ENCODE measurements at places on chromosomes 12 and 14. TPM values are rescaled to one million over a fixed set of nuclear protein-coding genes. Genes with fewer than 3 reads are reported as not detected.

GRCh38 chr14:103519837-103520212 is 2.8 kb downstream of the CKB start:
- DNase-seq, result peak; percentile 53

DNA sequence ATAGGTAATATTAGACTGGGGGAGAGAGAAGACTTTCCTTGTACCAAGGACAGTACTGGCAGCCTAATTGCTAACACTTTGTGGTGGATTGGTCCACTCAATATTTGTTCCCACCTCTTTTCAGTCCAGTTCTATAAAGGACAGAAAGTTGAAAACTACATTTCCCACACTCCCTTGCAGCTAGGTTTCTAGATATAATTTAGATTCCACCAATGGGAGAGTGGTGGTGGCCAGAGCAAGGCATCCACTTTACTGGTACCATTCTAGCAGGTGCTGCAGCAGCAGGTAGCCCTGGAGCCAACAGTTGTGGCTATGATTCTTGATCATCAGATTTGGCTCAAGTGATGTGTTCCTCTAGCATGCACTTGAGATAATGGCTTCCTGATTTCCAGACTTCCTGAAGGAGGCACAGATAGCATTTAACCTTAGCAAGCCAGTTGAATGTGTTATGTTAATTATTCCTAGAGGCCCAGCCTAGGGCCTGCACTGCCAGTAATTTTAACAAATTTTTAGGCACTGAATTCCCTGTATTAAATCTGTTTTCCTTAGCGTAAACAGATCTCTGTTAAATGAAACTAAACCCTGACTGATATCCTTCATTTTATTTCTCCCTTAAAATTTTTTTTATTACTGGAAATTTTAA is 24.4 kb downstream of the SLC38A1 start:
- DNase-seq, result no peak

DNA sequence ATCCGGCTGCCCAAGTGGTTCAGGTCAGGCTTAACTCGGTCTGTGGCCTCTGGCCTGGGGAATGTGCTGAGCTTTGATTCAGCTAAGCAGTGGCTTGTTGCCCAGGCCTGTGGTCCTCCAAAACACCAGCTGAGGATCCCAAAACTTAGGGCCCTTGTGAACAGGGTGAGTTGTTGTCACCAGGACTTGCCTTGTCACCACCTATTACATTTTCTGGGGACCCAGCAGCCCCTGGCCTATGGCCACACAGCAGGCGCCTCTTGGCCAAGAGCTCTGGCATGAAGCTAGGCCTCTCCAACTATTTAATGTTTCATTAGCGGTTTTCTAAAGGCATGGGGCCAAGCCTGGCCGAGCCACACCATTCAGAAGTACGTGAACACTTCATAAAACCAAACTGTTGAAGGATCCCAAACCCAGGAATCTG is 343.7 kb downstream of the CACNA1C start:
- DNase-seq, result no peak

- DNase-seq, result no peak
Observed at GRCh38 chr14:94885481-94886155, 115.7 kb upstream of the GSC start.

DNA sequence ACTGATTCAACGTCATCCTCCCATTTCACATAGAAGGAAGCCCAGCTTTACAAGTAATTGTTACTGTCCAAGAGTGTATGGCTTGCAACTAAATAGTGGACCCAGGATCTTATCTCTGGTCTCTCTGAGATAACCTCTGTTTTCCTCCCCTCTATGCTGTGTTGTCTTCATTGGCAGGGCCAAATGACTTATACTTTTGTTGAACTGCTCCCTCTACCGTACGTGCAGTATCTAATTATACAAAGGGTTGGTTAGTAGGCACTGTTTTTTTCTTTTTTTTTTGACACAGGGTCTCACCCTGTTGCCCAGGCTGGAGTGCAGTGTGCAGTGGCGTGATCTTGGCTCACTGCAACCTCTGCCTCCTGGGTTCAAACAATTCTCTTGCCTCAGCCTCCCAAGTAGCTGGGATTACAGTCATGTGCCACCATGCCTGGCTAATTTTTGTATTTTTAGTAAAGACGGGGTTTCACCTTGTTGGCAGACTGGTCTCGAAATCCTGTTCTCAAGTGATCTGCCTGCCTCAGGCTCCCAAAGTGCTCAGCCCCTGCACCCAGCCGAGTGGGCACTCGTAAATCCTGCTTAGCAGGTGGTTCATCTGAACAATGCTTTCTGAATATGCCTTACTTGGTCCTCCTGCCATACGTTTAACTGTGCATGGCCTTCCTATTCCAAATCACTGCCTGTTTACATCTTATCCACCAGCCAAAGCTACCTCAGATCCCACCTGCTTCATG is 162.1 kb downstream of the ADCK1 start:
- no peak for DNase-seq

DNA sequence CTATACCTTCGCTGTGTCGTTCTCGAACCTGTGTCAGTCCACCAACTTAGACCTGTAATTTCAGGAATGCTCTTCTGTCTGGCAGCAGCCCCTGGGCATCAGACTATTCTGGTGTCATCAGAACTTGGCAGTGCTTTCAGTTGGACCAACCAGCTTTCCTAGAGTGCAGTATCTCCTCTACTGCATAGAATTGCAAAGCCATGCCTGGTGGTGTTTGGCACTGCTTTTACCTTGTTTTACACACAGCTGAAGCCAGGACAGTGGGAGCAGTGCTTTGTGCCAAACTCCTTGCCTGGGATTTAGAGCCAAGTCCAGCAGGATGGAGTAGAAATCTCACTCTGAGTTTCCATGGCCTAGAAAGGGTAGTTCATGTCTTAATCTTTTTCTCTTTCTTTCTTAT is 1.5 kb downstream of the FLVCR2 start:
- DNase-seq, result no peak

DNA sequence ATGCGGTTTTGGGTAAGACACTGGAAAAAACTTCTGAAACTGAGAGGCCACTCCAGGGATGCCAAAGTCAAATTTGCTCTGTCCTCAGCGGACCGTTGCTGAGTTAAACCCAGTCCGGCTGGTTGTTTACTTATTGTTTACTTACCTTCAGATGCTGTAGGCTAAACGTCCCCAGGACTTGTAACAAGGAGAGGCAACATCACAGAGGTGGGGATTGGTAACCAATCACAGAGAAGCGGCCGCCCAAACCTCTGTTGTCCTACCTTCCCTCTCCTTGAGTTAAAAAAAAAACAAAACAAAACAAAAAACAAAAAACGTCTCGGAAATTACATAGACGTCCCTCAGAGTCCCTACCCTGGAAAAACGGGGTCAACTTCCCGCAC is 380 bp downstream of the ANO2 start:
- no peak for DNase-seq

DNA sequence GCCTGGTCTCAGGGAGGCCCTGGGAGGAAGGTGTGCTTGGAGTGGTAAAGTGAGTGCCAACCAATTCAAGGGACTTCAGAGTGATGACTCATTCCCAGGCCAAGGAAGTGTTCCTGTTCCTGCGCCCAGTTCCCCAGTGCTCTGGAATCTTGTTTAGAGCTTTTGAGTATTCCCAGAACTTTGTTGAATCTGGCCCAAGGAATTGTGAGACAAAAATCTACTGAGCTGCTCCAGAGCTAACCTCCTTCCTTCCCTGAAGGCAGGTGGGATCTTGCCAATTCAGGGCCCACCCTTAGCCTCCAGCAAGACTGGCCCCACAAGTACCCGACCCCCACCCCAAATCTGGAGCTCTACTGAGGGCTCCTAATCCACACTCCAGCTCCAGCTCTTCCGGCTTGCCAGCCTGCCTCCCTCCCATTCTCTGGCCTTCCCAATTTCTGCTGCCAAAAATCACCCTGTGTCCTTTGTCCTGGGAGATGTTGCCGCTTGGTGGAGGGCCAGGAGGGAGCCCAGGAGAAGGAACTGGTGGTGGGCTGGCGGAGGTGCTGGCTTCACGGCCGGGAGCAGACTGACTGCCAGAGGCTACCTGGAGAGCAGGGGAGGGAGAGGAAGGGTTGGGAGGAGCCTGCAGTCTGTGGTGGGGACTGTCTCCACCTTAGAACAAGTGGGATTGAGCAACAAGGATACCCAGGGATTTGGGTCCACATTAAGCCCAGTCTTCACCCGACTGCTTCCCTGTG is 2.0 kb upstream of the ATN1 start:
- peak; percentile 55 for DNase-seq

GRCh38 chr12:124347335-124347734 is 52.4 kb downstream of the RFLNA start:
- no peak for DNase-seq

DNA sequence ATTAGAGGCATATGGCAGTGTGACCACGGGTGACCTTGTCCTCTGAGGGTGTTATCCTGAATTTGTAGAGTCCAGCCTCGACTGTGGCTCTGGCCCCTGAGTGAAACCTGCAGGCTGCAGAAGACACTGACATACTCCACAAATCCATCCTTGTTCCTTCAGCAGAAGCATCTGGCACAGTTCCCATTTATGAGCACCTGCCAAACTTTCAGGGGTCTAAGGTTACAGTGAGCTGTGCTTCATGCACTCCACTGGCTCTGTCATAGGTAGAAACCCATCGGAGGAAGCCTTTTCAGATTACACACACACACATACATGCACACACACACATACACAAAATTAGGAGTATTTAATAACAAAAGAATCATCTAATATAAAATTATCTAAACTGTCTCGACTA is 13.6 kb upstream of the NUAK1 start:
- no peak for DNase-seq

- DNase-seq, result no peak
Observed at GRCh38 chr12:14999021-14999694, 26.3 kb downstream of the PDE6H start.

- no peak for DNase-seq
Observed at GRCh38 chr12:110353211-110353965, 50.1 kb downstream of the ANAPC7 start.

- DNase-seq, result no peak
Observed at GRCh38 chr12:26359576-26359975, 164.2 kb downstream of the SSPN start.

GRCh38 chr12:53067074-53067992 is 11.9 kb downstream of the SPRYD3 start:
- DNase-seq, result peak; percentile 16

- DNase-seq, result no peak
Observed at GRCh38 chr14:71550367-71550766, 381.9 kb upstream of the RGS6 start.

DNA sequence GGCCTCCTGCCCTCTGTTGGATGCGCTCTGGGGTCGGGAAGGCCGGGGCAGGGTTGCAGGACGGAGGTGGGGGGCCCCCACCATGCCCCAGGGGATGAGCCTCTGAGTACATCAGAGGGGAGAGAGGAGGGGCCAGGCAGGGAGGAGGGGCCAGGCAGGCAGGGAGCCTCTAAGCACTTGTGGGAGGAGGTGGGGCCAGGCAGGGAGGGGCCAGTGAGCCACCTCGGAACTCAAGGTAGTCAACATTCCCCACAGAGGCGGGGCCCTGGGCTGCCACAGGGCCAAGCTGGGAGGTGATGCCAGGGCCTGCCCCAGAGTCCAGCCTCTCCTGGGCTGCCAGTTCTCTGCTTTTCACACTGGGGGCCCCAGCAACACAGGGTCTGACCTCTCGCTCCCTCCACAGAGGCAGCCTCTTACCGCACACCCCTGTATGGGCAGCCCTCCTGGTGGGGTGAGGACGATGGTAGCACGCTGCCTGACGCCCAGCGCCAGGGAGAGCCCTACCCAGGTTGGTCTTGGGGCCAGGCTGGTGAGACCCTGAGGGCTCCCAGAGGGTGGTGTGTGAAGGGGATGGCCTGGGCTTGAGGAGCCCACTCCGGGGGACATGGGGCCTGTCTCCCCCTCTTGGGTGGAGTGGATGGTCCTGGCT is 17.4 kb downstream of the CEP170B start:
- peak; percentile 62 for DNase-seq

DNA sequence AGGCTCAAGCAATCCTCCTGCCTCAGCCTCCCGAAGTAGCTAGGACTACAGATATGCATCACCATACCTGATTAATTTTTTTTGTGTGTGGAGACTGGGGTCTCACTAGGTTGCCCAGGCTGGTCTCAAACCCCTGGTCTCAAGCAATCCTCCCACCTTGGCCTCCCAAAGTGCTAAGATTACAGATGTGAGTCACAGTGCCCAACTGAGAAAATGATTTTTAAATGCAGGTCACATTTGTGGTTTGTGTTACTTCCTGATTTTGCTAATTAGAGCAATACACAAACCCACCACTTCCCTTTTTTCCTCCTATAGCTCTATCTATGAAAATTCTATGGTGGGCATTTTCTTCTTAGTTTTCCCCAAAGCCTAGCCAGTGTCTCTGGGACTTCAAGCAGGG is 45.5 kb upstream of the TMEM263 start:
- no peak for DNase-seq

DNA sequence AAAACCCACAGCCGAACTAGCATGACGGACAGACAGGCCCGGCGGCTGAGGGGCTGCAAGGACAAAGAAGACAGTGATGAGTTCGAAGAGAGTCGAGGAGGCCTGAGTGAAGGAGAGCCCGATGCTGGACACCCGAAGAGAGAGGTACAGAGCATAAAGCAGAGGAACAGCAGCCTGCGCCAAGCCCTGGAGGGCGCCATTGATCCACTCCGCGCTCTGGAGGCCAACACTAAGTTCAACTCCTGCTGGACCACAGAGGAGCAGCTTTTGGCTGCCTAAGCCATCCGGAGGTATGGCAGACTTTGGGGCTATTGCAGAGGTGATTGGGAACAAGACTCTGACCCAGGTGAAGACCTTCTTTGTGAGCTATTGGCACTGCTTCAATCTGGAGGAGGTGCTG is 7.8 kb upstream of the PLXNC1 start:
- no peak for DNase-seq

GRCh38 chr12:95995238-95996031 is 709 bp downstream of the HAL start:
- DNase-seq, result no peak

DNA sequence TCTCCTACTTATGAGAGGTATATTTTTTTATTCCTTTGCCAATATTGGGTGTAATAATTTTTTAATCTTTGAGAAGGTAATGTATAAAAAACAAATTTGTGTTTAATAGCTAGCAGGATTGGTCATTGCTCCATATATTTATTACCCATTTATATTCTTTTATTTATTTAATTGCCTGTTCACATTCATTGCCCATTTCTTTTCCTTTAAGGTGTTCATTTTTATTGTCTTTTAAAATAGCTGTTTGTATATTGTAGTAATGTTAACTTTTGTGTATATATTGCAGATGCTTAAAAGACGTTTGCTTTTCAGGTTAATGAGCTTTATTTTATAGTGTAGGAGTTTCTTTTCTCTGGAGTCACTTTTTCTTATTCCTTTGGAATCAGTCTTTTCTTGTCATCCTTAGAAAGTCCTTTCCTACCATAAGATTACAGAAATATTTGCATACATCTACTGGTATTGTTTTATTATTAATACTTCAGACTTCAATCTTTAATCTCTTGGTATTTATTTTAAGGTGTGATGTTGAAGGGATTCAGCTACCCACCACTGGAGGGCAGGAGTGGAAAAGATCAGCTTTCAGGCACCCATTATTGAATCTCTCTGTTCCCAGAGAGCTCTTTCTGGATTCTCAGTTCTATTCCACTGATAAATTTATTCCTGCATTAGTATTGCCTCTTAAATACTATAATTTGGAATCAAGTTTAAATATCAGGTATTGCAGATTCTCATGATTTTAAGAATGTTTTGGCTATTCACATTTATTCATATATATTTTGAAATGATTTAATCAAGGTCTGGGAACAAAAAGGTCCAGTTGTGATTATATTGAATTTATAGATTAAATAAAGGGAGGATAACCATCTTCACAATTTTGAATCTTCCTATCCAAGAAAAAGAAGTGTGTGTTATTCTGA is 17.3 kb downstream of the PPM1A start:
- no peak for DNase-seq

Gene CCDC177
- polyA plus RNA-seq, result not detected

Gene SLC11A2
- polyA plus RNA-seq, result 26.6 TPM

Gene TGM1
- 4.8 TPM for polyA plus RNA-seq

Gene CSRP2
- 6.5 TPM for polyA plus RNA-seq

Gene PDZRN4
- polyA plus RNA-seq, result 0.23 TPM

Gene TMED10
- polyA plus RNA-seq, result 122 TPM

Gene TEX52
- not detected for polyA plus RNA-seq

All from pancreas (tissue), 10 donors.